ENCODE measurements at places on chromosomes 2 and 18. TPM values are rescaled to one million over a fixed set of nuclear protein-coding genes. Genes with fewer than 3 reads are reported as not detected.

DNA sequence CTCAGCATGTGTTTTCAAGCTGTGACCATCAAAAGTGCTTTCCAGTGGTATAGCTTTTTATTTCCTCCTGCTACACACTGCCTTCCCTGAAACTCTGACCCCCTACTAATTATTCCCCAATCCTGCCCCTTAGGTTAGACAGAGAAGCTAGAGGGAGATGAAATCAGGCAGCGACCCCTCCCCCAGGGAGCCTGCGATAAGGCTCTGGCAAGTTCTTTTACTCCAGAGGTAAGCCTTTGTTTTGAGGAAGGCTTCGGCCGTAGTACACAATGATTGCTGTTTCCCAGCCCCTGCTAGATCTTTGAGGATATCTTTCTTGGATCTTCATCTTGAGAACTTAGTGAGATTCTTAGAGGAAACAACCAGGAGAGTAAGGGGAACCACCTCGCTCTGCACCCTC, 33.5 kb upstream of the NOL4 start:
- DNase-seq = no peak

DNA sequence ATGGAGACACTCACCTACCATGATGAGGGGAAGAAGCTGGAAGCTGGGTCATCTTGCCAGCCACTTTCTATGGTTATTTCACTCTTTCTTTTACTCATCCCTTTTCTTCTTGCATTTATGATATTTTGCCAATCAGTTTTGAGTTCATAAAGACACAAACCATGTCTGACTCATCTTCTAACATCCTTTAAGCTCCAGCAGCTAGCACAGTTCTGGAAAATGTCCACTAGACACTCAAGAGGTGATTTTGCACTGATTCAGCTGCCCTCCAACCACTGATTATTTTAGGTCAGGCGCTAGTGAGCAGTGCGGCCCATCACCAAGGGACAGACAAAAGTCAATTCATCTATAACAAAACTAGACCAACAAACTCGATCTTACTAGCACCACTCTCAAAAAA, 537.1 kb upstream of the ID2 start:
- no peak for DNase-seq

GRCh38 chr2:1656961-1657841, 87.1 kb downstream of the PXDN start:
- DNase-seq = no peak

GRCh38 chr2:218555527-218555926, 12.6 kb downstream of the USP37 start:
- no peak for DNase-seq

GRCh38 chr18:55258088-55258487, 298.8 kb upstream of the CCDC68 start:
- DNase-seq = no peak

DNA sequence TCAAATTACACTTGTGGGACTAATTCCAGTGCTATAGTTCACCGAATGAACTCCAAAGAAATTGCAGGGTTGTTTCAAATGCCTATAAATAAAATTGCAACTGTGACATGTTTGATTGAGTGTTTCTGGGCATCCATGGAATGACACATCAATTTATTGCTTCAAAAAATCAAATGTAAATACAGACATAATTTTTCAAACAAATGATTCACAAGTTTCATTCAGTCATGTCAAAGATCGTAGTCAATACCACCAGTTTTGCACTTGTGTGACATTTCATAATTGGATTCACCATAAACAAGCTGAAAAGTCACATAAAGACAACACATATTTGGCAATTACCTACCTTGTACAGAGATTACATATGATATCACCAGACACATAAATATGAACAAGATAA, 350.8 kb downstream of the CDH2 start:
- no peak for DNase-seq

DNA sequence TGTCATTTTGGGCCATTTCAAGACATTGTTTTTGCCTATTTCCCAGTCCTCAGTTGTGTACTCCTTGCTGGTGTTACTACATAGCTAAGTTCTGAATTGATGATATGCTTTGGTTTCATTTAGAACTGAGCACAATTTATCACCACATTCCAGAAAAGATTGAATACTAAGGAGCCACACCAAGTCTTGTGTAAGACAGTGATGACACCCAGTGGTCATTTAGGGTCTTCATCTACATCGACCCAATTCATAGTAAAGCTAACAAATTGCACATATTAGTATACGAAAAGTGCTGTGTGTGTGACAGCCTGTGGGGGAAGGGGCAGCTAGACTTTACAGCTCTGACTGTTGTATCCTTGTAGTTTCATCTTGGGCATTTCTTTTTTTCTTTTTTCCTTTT, 10.9 kb upstream of the DLX2 start:
- DNase-seq = no peak

The MOCOS gene
- polyA plus RNA-seq = 1.0 TPM

The MC4R gene
- 0.68 TPM for polyA plus RNA-seq

The USP37 gene
- polyA plus RNA-seq = 19.1 TPM

The RSAD2 gene
- 4.9 TPM for polyA plus RNA-seq

The SLC9A4 gene
- 0.06 TPM for polyA plus RNA-seq

The HOXD1 gene
- polyA plus RNA-seq = 2.0 TPM

The CROCC2 gene
- 3.4 TPM for polyA plus RNA-seq
